Substantia nigra (tissue), 51 donors: ENCODE measurements at places on chromosomes 16 and 17.

GRCh38 chr17:78146881-78147280, 696 bp downstream of the C17orf99 start:
- DNase-seq, result no peak

DNA sequence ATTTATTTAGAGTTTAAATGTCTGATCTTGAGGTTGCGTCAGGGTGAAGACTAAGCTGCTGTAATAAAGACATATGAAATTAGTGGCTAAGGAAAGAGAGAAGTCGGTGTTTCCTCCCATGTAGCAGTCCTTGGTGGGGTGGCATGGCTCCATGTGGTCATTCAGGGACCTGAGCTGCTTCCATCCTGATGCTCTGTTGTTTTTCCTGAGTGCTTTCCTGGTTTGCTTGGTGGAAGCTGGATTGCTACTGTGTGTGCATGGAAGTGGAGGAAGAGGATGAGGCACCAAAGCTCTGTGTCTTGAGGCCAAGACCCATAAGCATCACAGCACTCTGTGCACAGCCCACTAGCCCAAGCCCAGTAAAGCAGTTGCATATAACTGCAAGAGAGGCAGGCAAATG, 241.8 kb upstream of the CACNG5 start:
- no peak for DNase-seq

DNA sequence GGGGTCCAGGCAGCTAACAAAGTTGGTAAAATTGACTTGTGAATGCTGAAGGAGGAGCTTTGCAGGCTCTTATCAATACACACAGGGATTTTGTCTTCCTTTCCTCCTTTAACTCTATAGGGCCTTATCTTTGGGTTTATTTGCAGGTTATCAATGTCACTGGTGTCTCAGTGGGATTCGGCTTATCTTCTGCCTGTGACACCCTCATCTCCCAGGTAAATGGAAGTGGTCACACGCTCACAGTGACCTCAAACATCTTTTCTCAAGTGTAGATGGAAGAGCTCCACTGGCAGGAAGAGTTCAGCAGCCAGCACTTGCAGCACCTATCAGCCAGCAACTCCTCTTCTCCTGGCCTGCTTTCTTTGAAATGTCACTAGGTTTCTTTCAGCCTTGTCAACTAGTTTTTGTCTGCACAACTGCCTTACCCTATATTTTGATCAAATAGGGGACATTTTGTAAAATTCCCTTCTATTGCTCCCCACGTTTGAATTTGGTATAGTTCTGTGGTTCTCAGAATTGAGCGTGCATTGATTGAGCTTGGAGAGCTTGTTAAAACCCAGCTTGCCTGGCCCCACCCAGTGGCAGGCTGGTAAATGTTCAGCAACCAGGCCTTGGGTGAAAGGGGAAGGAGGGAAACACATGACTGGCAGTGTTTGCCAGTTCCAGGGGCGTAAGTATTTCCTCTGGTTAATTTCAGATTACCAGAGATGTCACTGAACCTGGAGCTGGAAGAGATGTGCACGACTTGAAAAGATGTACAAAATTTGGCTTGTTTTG, 12.8 kb downstream of the SLC47A1 start:
- DNase-seq, result no peak

GRCh38 chr17:77865112-77865611, 93.3 kb upstream of the TNRC6C start:
- no peak for DNase-seq

DNA sequence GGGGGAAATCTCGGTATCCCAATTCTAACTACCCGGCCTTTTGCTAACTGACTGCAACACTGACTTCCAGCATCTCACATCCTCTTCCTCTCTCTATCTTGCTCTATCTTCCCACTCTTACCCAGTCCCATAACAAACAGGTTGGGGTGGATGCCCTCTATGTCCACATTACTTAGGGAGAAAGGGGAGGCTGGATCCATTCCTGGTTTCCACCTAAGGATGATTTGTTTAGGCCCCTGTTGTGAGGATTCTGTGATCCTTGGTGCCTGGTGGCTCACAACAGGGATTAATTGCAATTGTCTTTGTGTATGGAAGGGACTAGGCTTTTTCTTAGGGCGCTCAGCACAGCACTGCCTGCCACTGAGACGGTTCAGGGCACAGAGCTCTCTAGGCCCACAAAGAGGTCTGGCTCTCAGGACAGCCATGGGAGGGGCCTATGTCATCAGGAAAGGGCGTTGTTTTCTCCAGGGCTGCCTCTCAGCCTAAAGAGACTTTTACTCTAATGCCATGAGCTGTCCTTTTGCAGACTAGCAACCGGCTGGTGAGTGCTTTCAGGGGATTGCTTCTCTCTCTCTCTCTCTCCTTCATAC, 612.1 kb upstream of the SALL1 start:
- no peak for DNase-seq

DNA sequence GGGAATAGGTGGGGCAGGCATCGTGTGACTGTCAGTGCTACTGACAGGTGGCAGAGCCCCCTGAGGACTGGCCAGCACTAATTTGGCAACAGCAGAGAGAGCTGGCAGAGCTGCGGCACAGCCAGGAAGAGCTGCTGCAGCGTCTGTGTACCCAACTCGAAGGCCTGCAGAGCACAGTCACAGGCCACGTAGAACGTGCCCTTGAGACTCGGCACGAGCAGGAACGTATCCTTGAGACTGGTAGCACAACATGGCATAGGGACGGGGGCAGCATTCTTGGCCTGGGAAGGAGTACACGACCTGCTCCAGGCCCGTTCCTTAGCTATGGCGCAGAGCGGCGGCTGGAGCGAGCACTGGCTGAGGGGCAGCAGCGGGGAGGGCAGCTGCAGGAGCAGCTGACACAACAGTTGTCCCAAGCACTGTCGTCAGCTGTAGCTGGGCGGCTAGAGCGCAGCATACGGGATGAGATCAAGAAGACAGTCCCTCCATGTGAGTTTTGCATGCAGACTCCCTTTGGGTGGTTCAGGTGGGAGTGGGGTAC, 3.0 kb upstream of the NRN1L start:
- peak; percentile 42 for DNase-seq
